SHP77 (cell line): ENCODE measurements at places on chromosomes 7 and 10.

GRCh38 chr7:17009007-17009719, 127.4 kb upstream of the AGR3 start:
- no peak for DNase-seq

GRCh38 chr10:4131407-4132215, 346.6 kb upstream of the KLF6 start:
- DNase-seq = no peak

DNA sequence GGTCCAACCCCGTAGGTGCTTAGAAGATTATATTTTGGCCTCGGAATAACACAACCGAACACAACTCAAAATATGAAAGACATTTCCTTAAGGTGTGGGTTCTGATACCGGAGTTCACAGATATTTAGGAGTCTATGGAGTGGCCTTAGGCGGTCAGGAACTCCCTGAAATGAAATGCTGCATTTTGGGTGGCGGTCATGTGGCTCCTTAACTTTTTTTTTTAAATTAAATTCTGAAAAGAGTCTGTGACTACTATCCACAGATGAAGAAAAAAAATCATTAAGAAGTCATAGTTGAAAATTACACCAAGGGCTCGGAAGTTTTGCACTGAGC, 290.9 kb upstream of the NFE2L3 start:
- no peak for DNase-seq

- DNase-seq = no peak
These were observed 24.2 kb downstream of the CFAP69 start for GRCh38 chr7:90269163-90269562.

DNA sequence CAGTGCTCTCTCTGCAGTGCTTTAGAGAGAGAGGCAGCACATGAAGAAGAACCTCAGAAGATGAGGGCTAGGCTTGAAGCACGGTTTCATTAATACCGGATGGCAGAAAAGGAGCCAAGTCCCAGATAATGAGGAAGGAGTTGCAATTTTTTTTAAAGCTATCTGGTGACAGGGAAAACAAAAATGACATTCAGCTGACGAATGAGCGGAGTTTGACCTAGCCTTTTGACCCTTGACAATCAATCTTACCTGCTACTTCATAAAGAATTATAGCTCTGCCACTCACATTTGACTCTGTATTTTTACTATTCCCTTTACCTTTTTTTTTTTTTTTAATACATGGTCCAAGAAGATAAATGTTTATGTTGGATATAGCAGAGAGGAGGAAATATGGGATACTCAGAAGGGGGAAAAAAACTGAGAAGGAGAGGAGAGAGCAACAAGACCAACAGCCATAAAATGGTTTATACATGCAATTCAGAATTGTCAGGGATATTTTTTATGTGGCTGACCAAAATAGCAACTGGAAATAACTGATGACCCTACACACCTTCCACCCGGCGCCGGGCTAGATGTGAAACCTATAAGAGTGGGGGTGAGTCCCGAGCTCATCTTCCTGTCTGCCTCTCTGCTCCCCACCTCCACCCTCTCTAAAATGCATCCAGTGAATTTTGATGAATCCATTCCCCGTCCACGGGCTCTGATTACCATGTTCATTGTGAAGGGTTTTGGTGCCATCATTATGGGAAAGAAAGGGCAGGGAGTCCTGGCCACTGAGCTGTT, 274.4 kb upstream of the YAE1 start:
- no peak for DNase-seq

- no peak for DNase-seq
These were observed 83.9 kb upstream of the SDK1 start for GRCh38 chr7:3217166-3217565.

GRCh38 chr7:77242068-77242467, 42.4 kb upstream of the FGL2 start:
- DNase-seq = no peak

- peak; percentile 26 for DNase-seq
These were observed 43.7 kb downstream of the UNC5B start for GRCh38 chr10:71255808-71256660.

DNA sequence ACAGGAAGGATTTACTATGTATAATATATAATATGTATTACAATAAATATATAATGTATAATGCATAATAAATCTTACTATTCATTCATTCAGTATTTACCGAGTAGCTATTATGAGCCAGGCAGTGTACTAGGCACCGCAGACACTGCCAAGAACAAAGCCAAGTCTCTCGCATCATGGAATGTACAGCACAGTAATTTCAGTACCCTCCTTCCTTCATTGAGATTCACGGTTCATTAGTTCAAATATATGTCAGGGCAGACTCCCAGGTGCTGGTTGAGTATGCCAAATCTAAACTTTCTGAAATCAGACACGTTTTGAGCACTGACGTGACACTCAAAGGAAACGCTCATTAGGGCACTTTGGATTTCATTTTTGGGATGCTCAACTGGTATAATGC, 9.1 kb downstream of the USP6NL start:
- DNase-seq = no peak

DNA sequence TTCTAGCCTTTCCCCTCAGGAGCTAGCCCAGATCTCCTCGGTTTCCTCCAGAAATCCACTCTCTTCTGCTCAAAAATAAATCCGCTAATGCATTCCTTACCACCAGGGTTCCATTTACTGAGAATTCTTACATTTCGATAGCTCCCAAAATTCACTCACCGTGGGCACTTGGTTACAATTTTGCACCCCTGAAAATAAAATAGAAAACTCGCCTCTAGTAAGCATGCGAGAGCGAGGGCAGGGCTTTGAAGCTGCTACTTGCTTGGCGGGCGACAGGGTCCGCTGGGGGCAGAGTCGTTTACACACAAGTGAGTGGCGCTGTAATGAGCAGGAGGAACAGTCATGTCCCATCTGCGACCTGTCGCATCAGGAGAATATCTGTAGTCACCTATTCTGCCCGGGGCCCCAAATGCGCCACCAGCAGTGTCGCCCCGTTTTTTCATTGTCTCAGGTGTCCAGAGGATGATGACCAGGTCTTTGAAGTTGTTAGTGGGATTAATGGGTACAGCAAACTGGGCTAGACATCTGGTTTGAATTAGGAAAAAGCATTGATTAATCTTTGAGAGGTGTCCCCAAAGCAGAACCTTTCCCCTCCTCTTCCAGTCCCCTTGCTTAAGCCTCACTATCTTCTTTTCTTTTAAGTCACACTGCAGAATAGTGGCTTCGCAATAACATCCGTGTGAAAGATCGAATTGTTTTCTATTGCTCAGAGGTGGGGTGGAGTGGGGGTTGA, 1.2 kb upstream of the MEOX2 start:
- no peak for DNase-seq

- peak; percentile 61 for DNase-seq
These were observed 687 bp downstream of the EPDR1 start for GRCh38 chr7:37920849-37921805.

DNA sequence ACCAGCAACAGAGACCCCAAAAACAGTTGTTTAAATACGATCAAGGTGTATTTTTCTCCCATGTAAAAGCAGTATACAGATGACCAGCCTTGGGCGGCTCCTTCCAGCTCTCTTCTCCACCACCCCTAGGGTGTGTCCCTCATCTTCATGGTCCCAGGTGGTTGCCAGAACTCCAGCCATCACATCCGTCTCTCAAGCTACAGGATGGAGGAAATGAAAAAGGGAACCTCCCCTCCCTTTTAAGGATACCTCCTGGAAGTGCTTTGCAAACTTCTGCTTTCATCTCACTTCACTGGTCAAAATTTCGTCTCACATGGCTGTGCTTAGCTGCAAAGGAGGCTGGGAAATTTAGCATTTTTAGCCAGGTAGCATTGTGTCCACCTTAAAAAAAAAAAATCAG, 59.3 kb downstream of the C10orf105 start:
- DNase-seq = no peak

DNA sequence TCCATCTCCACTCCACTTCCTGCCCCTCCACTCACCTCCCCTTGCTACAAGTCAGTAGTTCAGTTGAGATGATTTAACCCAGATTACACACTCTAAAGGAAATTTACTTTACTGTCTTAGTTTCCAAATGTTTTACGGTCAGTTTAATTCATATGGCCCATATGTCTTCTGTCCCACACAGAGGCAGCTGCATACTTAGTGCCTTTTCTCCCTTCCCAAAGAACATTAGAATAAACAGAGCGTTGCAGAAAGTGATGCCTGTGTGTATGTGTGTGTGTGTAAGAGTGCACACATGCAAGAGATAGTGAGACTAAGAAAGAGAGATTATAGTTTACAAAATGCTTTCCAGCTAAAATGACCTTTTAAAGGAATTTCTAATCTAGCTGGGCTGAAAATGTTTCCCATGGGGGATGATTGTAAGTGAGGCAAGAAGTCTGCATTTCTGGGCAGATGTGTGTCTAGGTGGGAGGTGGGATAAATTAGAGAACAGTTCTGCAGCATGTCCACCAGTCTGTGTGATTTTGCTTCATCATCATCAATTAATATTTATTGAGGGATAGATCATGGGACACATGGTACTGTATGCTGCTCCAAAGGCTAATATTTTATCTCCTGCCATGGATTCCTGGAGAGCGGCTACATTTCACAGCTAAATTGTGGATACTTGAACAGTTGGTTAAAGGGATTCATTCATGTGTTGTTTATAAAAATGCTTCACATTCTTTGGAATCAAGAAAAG, 81.5 kb downstream of the NXPH1 start:
- no peak for DNase-seq

- DNase-seq = no peak
These were observed 84.4 kb downstream of the SLC13A1 start for GRCh38 chr7:123115331-123115730.

DNA sequence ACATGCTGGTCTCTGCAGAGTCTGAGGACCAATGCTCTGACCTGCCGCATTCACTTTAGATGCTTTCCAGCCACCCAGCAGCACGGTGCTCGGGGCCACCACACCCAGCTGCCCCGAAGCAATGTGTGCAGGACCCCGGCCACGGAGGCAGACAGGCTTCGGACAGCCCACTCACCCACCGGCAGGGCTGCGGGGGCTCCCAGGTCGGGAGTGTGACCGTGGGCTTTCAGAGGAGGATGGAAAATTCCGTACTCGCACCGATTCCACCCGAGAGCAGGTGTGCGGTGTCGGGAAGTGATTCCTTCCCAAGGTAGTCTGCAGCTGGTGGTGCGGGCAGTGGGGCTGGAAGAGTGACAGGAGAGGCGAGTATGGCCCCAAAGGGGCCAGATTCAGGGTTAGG, 190.9 kb downstream of the DNAJB6 start:
- no peak for DNase-seq

- DNase-seq = peak; percentile 89
These were observed 227.4 kb upstream of the COBL start for GRCh38 chr7:51543801-51544553.

DNA sequence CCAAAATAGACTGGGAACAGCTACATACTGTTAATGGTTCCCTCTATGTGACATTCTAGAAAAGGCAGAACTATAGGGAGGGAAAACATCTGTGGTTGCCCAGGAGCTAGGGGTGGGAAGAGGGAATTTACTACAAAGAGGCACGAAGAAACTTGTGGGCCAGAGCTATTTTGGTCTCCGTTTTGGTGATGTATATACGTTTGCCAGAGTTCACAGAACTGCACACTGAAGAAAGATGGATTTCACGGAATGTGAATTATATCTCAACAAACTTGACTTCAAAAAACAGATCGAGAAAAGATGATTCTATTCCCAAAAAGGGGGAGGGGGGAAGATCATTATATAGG, 386 bp upstream of the AS3MT start:
- no peak for DNase-seq

DNA sequence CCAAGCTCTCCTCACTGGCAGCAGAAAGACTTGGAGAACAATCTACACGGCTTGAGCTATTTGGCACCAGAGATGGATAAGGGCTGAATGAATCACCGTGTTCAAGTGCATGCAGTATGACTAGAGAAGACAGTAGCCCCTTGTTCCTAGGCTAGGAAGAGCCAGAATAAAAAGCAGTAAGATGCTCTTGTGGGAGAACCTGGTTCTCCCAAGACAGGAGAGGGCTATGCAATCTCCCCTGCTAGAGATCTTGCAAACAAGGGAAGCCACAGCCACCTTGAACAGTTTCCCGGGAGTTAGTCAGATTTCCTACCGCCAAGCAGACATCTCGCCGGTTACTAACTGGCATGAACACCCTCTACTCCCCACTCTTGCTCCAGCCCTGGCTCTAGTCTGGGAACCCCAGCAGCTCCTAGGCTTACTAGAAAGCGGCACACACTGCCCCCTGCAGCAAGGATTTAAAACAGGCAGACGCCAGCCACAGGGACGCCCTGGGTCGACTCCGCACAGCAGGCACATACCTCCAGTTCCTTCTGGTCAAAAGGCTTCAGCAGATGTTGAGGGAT, 107.3 kb downstream of the SMURF1 start:
- DNase-seq = no peak

GRCh38 chr10:12875100-12875499, 126.4 kb downstream of the CCDC3 start:
- DNase-seq = no peak

GRCh38 chr7:86657948-86658347, 14.2 kb downstream of the GRM3 start:
- DNase-seq = no peak

- DNase-seq = no peak
These were observed 255.3 kb downstream of the HPSE2 start for GRCh38 chr10:98980353-98980752.

DNA sequence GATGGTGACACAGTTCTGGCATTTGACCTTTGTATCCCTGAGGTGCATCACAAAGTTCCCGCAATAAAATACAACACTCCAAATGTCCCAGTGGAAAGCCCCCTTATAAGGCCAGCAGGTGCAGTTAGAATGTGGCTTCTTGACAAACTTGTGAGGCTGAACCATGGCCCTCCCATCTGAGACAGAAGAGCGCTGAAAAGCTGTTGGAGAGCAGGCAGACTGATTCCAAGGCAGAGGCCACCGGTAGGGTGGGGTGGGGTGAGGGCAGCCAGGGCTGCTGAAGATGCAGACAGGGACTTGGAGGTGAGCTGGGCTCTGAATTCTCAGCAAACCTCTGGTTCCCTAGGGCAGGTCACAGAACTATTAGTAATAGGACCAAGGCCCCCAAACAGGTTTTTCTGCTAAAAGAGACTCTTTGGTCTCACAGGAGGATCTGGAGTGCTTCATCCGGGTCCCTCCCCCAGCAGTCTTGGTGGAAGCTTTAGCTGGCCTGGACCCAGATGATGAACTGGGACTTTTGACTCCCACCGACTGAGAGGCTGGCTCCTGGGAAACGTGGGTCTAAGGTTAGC, 15.6 kb upstream of the CHST3 start:
- DNase-seq = no peak

DNA sequence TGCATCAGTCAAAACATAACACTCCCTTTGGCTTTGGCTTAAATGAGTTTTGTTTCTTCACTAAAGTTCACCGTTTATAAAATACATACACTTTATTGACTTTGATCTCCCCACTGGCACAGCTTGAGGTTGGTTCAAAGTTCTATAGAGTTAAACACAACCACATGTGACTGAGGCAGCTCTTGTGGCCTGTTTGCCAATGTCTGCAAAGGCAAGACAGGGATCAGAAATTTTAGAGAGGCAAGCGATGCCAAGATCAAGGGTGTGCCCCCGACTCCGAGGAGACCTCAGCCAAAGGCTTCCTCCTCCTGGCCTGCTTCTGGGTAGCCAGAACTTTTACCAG, 129.8 kb upstream of the JCAD start:
- no peak for DNase-seq

GRCh38 chr10:33178026-33178755, 156.3 kb downstream of the NRP1 start:
- DNase-seq = no peak
